HCT116 (cell line): ENCODE measurements at places on chromosomes 1 and 21. TPM values are rescaled to one million over a fixed set of nuclear protein-coding genes. Genes with fewer than 3 reads are reported as not detected.
A peak's percentile ranks its signal among the peaks of the same experiment; 100 is the strongest.

LCE1A gene
- not detected for total RNA-seq

DNA sequence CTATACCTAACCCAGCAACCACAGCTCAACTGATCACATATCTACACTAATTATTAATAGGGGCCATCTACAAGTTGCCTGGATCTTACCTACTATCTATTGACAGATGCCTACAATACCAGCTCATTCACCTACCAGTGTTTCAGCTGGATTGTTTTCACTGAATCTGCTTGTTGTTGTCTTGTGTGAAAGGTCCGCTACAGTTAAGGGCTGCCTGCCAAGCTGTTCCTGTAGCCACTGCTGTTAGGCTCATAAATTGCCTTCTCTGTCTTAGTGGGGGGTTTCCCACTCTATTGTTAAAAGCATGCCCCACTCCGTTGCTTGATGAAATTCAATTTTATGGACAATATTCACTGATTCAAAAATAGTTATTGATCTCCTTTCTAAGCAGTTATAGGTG is 199.7 kb upstream of the TMPRSS15 start:
- DNase-seq: no peak

DNA sequence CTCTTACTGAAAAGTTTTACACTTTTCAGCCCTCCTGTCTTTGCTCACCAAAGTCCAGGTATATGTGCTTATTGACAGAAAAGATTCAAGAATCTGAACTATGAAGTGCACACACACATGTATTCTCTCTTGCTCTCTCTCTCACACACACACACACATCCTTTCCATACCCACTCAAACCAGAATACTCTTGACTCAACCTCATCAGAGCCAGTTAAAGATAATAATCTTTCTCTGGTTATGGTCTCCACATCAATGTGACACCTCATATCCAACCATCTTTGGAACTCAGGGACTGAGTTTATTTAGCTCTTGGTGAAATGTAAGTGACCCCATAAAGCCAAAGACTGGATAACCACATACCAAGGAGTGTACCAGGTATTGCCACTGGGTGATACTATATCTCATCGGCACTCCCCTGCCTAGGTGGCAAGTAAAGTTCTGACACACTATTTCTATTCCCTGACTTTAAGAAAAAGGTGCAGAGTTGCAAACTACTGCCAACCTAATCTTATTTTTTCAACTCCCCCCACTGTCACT is 24.9 kb upstream of the RGS8 start:
- no peak for DNase-seq

CLIC6 gene
- total RNA-seq: 0.05 TPM

GRCh38 chr21:28272272-28272992 is 720.2 kb downstream of the LTN1 start:
- no peak for DNase-seq

NBPF19 gene
- 11.6 TPM for total RNA-seq

- DNase-seq: no peak
Measured at GRCh38 chr1:183597656-183598347, 7.5 kb upstream of the NCF2 start.

DNA sequence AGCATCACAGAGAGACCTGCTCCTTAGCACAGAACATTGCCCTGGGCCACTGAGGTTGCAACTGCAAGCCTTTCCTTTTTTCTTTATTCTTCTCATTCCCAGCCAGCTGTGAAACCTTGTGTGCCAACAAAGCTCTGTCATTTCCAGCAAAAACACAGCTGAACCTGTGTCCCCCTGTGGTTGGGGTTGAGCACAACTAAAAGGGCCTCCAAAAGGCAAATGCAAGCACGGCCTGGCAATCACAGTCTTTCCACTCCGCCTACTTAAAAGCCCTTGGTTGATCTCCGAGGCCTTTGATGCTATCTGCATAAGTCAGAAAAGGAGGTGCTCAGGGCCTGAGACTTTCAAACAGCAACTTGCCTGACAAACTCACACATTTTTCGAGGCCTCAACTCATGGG is 32.7 kb downstream of the SUSD4 start:
- DNase-seq: no peak

- DNase-seq: no peak
Measured at GRCh38 chr1:96688767-96689166, 32.8 kb upstream of the PTBP2 start.

GRCh38 chr1:245874942-245875580 is 632.0 kb downstream of the SMYD3 start:
- DNase-seq: no peak

MANEAL gene
- total RNA-seq: 17.3 TPM

- DNase-seq: no peak
Measured at GRCh38 chr1:22031214-22031962, 21.1 kb upstream of the CDC42 start.

XCL2 gene
- total RNA-seq: not detected

- DNase-seq: no peak
Measured at GRCh38 chr1:175071276-175071943, 3.8 kb downstream of the TNN start.

F3 gene
- 58.5 TPM for total RNA-seq

FMOD gene
- total RNA-seq: not detected

EPHB2 gene
- 19.5 TPM for total RNA-seq

DNA sequence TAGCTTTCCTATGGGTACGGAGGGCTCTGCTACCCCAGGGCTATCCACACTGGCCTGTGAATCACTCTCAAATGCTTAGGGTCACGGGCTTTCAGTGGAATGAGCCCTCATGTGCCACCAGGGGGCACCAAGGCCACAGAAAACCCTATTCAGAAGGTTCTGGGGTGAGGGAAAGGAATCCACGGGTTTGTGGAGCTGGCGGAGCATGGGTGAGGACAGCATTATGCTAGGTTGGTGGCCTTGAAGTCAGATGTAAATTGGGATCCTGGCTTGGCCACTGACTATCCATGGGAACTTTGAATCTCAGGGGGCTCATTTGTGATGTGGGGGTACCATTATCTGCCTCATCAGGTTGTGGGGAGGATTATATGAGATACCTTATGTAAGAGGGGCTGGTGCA is 5.1 kb upstream of the LAMTOR5 start:
- peak; percentile 54 for DNase-seq
